Activated CD8-positive, alpha-beta memory T cell treated with anti-CD3 and anti-CD28 coated beads, Interleukin-2, amount 50 U/mL, for 4 hours (primary cell): ENCODE measurements at places on chromosomes 11 and 22.

DNA sequence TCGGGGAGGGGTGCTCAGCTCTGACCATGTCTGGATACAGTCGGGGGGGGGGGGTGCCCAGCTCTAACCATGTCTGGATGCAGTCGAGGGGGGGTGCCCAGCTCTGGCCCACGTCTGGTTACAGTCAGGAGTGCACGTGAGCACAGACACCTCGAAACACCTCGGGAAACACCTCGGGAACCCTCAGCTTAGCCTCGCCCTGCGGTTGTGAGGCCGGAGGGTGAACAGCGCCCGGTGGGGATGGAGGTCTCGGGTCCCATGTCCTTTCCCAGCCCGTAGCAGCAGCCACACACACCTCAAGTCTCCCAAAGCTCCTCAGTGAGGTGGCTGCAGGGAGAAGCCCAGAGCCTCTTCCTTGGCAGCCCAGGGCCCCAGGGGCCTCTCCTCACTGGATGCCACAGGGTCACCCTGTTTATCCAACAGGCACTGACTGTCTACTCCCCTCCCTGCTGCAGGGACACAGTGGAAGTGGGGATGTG, 2.1 kb downstream of the SIGIRR start:
- DNase-seq: no peak

- no peak for DNase-seq
These were observed 253.0 kb upstream of the CCDC179 start for GRCh38 chr11:23112987-23113886.

DNA sequence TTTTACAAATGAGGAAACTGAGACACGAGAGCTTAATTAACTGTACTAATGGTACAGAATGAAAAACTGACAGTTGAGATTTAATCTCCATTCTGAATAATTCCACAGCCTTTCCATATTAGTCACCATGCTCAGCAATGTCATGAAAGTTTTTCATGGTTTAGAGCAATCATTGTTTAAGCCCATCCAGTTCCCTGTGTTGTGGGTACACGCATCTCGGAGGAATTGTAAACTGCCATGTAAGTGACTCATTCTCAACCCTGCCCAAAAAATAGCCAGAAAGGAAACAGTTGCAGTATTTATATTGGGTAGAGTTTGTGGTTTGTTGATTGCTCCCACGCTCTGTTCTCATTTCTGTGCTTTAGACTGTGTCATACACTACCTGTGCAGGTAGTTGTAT, 1790.8 kb downstream of the LRRC4C start:
- DNase-seq: no peak

- no peak for DNase-seq
These were observed 88.1 kb downstream of the GALNT18 start for GRCh38 chr11:11533751-11534150.

GRCh38 chr11:69337211-69337721, 43.3 kb downstream of the MYEOV start:
- DNase-seq: peak; percentile 48

DNA sequence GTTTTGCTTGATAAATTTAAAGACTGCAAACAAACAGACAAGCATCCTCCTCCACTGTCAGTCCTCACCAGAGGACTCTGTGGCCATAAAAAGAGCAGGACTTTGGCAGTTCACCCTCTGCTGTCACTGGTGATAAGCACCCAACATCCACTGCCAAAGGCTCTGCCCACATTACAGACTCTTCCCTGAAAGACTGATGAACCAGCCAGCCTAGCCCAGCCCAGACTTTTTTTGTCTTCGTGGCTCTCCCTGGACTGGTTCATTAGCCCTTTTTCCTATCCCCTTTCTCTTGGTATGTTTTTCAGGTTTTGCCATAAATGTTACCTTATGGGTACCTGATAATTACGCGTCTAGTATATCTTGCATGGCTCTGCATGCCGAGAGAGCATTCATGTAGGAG, 15.1 kb downstream of the ST14 start:
- DNase-seq: no peak

DNA sequence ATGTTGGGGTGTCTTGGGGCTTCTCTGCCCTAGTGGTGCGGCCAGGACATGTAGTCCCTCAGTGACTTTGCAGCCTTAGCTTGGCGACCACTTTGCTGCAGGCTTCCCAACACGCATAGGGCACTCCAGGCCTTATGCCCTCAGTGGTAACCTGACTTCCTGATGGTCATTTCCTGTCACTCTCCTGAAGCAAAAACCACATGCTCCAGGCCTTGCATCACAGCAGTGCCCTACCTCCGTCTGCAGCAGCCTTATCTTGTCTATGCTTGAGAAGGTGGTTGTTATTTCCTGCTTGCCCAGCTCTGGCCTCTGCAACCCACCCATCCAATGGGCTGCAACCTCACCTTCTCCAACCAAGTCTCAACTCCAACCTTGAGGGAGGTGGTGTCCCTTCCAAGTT, 33.4 kb upstream of the PISD start:
- DNase-seq: no peak

- DNase-seq: no peak
These were observed 48.1 kb upstream of the DAGLA start for GRCh38 chr11:61632096-61632495.
